ENCODE measurements at places on chromosomes 6 and 20. TPM values are rescaled to one million over a fixed set of nuclear protein-coding genes. Genes with fewer than 3 reads are reported as not detected.

SLC13A3 gene
- total RNA-seq: 5.1 TPM

ALDH8A1 gene
- total RNA-seq: 0.61 TPM

POPDC3 gene
- not detected for total RNA-seq

SIRPD gene
- total RNA-seq: not detected

UBE2V1 gene
- 77.2 TPM for total RNA-seq

SNX9 gene
- 41.3 TPM for total RNA-seq

GHRH gene
- total RNA-seq: not detected

WFDC5 gene
- total RNA-seq: not detected

- peaks cover 5% of the 10 kb centered on the region for H3K4me1 ChIP-seq
- H3K27me3 ChIP-seq: no peaks in the 10 kb centered on the region
- peak; percentile 56 for DNase-seq
- H3K27ac ChIP-seq: no peak overlapping the region
These were observed 219.8 kb downstream of the LAMA2 start for GRCh38 chr6:129102741-129103140.

DNA sequence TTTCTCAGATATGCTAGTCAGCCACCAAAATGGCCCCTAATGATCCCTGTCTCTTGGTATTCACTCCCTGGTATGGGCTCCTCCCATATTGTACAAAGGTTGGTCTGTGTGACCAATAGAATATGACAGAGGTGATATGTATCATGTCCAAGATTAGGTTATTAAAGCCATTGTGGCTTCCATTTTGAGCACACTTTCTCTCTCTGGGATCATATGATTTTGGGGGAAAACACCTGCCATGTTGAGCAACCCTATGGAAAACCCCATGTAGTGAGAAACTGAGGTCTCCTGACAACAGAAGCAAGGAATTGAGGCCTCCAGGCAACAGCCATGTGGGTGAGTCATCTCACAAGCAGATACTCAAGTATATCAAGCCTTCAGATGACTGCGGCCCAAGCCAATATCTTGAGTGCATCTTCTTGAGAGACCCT lies 7.1 kb upstream of the ZNF318 start:
- no peaks in the 10 kb centered on the region for H3K4me1 ChIP-seq
- no peaks in the 10 kb centered on the region for H3K27me3 ChIP-seq
- no peak overlapping the region for H3K4me3 ChIP-seq
- H3K36me3 ChIP-seq: no peaks in the 10 kb centered on the region
- no peak for DNase-seq
- H3K27ac ChIP-seq: no peak overlapping the region

DNA sequence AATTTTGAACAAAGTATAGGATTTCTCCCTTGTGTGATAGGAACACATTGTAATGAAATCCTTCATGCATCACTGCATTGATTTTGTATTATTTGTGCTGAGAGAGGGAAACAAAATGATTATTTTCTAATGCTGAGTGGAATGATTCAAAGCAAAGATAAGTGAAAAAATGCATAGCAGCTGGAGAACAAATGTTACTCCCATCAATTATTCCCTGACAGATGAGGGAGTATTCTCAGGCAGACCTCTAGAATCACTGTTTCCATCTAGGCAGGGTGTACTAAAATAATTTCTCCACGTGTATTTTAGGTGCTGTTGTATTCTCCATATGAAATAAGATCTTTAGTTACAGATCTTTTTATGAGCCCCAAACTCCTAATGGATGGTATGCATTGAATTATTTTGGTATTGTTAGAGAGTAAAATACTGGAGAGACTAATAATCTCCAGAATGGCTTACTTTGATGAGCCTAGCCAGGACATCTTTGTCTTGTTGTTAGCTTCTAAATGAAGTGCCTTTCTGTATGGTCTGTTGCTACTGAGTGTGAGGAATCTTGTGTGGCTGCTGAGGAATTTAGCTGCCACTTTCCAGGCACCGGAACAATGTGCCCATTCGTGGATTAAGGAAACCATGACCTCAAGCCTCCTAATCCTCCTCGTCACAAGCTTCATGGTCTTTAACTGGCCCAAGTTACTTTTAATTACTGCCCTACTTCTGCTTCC lies 39.6 kb downstream of the RNF217 start:
- no peak overlapping the region for H3K27ac ChIP-seq
- no peak overlapping the region for H3K4me3 ChIP-seq
- DNase-seq: no peak

GRCh38 chr20:62941792-62942191 lies 3.8 kb downstream of the GID8 start:
- H3K36me3 ChIP-seq: no peaks in the 10 kb centered on the region
- no peaks in the 10 kb centered on the region for H3K27me3 ChIP-seq
- H3K4me3 ChIP-seq: no peak overlapping the region
- H3K4me1 ChIP-seq: peaks cover 7% of the 10 kb centered on the region
- no peak overlapping the region for H3K27ac ChIP-seq

- no peak overlapping the region for H3K4me3 ChIP-seq
- H3K27me3 ChIP-seq: no peaks in the 10 kb centered on the region
- no peaks in the 10 kb centered on the region for H3K4me1 ChIP-seq
- H3K27ac ChIP-seq: no peak overlapping the region
- DNase-seq: no peak
These were observed 13.7 kb upstream of the UBE2V1 start for GRCh38 chr20:50126662-50127061.

DNA sequence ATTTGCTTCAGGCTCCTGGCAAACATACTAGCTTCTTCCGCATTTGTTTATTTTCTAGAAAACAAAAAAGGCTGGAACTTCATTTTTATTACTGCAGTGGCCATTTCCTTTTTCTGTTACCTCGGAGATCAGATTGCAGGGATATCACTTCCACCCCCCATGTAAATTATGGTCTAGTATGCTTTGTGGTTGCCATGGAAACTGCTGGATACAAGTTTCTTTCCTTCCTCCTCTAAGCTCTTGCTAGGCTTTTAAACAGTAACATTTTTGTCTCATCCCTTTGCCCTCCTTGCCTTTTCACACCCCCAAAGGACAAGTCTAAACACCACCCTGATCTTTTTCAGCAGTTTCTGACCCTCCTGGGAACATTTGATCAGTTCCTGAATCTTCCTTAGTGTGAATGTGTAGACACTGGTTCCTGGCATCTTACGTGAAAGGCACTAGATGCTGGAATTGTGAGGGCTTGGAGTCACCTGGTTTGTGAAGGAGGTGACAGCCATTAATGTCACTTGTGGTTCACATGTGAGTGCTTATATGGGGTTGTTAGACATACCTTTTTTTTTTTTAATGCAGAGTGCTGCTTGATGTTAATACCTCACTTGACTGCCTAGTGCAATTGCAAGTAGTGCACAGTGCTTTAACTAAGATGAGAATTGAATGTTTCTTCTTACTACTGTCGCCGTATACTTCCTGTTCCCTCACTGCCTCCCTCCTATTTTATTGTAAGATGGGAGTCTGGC lies 181.6 kb downstream of the JARID2 start:
- no peaks in the 10 kb centered on the region for H3K36me3 ChIP-seq
- H3K27ac ChIP-seq: no peak overlapping the region
- H3K27me3 ChIP-seq: no peaks in the 10 kb centered on the region

DNA sequence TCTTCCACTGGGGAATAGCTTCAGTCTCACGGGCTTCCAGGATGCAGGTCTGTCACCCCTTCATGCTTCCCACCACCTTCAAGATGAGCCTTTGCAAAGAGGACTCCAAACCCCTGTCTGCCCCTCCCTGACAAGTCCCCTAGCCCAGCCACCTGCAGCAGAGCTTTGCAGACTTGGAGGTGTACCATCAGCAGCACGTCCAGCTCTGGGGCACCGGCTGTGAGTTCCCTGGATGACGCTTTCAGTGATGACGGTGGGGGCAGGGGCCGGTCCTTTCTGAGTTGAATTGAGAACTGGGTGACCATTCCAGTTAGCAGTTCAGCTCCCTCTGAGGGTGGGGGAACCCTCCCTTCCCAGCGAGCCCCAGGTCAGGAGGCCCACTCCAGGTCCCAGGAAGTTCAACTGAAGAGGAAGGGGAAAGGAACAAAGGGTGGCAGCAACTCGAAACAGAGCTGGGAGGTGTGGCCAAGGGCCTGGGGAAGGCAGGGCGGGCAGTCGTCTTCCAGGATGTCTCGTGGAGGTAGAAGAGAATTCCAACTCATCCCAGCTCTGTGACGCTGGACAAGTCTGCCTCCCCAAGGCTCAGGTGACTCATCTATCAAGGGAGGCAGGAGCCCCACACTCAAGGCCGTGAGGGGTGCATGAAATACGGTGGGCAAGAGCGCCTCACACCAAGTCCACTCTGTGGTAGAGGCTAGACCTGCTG lies 86.0 kb downstream of the PTPN1 start:
- no peak overlapping the region for H3K4me3 ChIP-seq
- H3K4me1 ChIP-seq: peaks cover 6% of the 10 kb centered on the region
- H3K27ac ChIP-seq: no peak overlapping the region
- no peak for DNase-seq

DNA sequence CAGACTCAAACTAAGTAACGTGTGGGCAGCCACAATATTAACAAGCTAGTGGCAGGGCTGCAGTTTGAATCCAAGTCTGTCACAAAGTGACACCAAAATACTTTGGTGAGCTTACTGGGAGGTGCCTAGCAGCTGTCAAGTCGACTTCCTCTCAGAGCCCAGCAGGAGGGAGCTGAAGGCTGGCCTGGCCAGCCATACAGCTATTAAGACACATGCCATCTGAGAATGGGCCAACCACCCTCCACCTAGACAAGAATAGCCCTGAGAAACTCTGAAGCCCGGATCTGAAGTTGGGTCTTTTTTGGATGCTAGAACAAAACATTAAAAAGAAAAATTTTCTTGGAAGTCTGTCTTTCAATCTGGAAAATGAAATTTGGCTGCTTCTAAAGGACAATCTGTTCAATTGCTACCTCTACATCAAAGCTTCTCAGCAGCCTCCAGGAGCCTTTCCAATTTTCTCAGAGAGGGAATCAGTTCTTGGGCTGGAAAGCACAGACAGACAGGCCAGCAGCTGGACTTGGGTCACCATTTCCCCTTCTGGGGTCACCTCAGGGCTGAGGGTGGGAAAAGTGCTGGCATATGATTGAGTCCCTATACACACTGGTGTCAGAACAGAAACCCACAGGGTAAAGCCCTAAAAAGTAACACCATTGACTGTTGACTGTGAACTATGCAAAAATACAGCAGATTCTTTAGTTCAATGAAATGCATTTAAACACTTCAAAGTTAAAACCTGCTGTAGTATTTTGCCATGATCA lies 42.9 kb downstream of the UQCC1 start:
- H3K36me3 ChIP-seq: no peaks in the 10 kb centered on the region
- H3K27me3 ChIP-seq: no peaks in the 10 kb centered on the region
- no peak for DNase-seq
- no peak overlapping the region for H3K27ac ChIP-seq
- H3K4me1 ChIP-seq: no peaks in the 10 kb centered on the region

DNA sequence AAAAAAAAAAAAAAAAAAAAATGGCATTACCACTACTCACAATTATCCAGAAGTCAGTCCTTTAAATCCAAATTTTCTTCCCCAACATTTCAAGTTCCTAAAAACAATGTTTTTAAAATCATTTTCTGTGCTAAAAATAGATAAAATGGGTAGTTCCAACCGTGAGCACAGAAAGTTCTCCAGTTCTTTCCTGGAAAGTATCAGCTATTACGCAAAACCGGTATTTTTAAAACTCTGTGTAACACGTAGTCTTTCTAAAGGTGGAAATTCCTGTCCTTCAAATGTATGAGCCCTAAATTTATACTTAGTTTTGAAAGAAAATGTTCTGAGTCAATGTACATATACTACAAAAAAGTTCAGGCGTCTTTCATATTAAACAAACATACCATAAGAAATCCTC lies 83.5 kb upstream of the SCAF8 start:
- no peak overlapping the region for H3K27ac ChIP-seq
- no peaks in the 10 kb centered on the region for H3K36me3 ChIP-seq
- no peak overlapping the region for H3K4me3 ChIP-seq
- no peaks in the 10 kb centered on the region for H3K27me3 ChIP-seq

DNA sequence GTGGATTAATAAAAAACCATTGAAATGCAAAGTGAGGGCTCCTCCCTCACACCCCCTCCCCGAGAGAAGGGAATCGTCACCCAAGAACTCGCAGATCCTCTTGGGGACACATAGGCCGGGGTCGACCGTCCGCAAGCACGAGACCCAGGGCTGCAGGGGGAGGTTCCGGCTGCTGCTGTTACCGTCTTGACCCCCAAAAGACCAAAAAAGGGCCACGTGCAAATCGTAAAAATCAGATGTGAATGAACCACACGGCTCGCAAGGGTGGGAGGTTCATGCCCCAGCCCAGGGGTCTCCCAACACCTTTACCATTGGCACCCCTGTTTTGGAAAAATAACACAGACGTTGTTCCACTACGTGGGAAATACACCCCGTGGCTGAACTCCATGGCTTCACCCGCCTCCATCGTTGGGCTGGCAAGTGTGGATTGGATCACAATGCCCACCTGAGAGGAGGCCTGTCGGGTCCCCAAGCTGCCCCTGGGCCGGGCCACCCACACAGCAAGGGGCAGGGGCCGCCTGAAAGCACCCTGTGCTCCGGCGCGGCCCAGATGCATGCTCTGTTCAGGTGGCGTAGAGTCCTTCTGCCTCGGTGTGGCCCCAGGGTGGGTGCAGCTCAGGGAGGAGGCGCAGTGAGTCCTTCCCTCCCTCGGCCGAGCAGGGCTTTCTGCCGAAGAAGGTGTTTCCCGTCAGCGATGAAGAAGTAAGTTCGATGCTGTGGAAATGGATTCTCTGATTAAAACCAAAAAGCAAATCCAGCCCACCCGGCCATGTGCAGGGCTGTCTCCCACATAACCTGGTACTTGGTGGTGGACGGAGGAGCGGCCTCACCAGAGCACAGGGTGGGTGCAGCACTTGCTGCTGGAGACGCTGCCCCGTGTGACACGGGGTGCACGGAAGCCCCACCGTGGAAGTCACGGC lies 85.0 kb downstream of the YTHDF1 start:
- H3K4me3 ChIP-seq: no peak overlapping the region
- H3K27me3 ChIP-seq: no peaks in the 10 kb centered on the region
- DNase-seq: no peak
- no peaks in the 10 kb centered on the region for H3K4me1 ChIP-seq
- no peaks in the 10 kb centered on the region for H3K36me3 ChIP-seq
- no peak overlapping the region for H3K27ac ChIP-seq

DNA sequence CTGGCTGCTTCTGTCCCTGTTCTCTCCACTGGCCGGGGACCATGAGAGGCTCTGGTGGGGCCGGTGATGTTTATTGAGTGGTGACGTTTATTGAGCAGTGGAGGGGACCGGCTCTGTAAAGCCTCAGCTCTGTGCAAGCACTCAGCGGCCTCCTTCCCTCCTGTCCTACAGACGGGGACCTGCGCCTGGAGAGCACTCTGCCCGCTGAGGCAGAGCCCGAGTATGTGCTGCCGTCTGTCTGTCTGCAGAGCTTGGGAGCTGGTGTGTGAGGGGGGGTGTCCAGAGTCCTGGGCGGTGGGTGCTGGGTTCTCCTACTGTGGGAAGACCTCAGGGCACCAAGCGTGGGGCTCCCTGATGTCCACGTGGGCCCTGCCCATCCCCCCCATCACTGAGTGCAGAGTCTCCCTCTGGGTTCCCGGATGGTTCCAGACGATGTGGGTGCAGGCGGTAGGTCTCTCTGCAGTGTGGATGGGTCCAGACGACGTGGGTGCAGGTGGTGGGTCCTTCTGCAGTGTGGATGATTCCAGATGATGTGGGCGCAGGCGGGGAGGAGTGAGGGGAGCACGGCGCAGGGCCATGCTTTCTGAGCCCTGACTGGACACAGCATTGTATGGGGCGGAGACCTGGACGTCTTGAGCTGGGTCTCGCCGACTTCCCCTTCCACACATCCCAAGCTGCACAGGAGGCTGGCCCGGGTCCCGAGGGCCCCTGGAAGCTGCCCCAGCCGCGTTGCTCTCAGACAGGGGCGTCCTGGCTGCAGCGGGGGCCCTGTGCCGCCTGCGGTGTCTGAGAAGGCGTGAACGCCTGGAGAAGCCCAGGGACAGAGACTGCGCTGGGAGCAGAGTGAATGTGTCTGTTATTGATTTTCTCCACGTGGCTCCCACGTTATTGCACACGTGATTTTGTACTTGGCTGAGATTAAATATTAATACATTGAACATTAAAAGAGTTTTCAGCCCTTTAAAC lies 14.9 kb upstream of the BHLHE23 start:
- no peaks in the 10 kb centered on the region for H3K36me3 ChIP-seq
- no peak overlapping the region for H3K27ac ChIP-seq
- peaks cover 5% of the 10 kb centered on the region for H3K4me1 ChIP-seq
- DNase-seq: no peak
